ENCODE measurements at places on chromosomes 13 and 19.
A peak's percentile ranks its signal among the peaks of the same experiment; 100 is the strongest.

- no peak for DNase-seq
Measured at GRCh38 chr13:33250609-33251008, 34.9 kb downstream of the STARD13 start.

DNA sequence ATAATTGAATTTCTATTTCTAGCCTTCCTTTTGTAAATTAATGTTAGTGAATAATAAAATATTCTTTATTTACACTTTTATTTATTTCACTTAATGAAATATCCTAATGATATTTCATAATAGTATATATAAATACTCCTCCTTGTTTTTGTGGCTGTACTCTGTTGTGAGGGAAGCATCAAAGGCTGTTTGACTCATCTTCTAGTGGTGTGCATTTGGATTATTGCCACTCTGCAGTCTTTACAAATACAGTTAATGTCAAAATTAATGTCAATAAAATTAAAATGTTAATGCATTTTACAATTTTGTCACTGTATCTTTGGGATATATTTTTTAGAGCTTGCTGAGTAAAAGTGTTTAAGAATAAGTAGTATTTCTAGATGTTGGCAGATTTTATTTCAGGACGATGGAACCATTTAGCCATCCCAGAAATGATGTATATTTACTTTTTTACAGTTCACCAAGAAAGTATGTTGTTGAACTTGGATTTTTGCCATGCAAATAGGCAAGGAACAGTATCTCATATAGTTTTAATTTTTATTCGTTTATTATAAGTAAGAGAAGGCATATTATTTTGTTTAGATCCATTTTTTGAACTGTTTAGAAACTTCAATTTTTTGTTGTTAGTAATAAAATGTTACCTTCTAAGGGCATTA, 281.2 kb upstream of the SLITRK6 start:
- no peak for DNase-seq

- no peak for DNase-seq
Measured at GRCh38 chr19:49117677-49118564, 1.0 kb downstream of the C19orf73 start.

DNA sequence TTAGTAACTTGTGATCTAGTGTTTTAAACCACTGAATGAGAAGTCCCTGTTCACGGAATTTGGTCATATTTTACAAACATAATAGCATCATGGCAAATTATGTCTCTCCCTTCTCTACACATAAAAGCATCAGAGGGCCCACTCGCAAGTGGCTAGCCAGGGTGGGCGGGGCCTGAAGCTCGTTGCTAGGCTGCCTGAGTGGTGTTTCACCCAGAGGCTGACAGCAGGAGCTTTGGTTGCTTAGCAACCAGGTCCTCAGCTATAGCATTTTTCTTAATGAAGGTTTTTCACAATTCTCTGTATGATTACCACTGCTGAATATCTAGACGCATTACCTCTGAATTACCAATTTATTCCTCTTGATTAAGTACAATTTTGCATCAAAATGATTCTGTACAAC, 126.5 kb downstream of the NALCN start:
- peak; percentile 84 for DNase-seq

GRCh38 chr13:22964245-22964966, 216.4 kb upstream of the SGCG start:
- no peak for DNase-seq

DNA sequence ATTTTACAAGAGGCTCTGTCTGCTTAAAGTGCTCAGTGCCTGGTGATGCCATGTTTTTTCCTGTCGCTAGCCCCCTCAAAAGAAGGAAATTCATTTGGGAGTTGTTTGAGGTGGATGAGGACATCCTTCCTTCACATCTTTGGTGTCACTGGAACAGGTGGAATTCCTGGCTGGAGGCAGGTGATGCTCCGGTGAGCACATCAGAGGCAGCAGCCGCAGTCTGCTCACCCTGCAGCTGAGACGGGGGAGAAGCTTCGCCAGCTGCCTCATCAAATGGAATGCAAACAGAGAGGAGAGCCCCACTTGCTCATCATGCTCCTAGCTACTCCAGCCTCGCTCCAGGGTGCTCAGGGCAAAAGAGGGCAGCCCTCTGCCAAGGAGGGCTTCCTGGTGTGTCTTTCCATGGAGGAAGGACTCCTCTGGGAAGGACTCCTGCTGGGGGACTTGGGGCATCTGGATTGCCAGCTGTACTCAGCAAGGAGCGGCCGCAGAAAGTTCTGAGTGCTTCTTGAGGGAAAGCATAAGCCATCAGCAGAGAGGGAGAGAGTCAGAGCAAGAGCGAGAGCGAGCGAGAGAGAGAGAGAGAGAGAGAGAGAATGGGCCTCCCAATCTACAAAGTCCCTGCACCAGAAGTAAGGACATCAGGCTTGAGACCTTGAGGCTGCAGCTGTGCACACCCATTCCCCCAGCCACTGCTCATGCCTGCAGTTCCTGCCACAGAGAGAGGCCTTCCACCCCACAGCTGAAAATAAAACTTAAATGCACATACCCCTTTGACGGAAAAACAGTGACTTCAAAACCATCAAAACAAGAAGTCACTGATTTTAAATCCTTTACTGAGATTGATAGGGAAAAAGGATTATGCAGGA, 74.3 kb upstream of the UBL3 start:
- DNase-seq: peak; percentile 24

GRCh38 chr13:75329097-75329496, 152.9 kb downstream of the TBC1D4 start:
- no peak for DNase-seq

GRCh38 chr13:25761041-25761440, 290.8 kb downstream of the SHISA2 start:
- DNase-seq: no peak

- DNase-seq: no peak
Measured at GRCh38 chr19:42017040-42017439, 23.0 kb upstream of the ATP1A3 start.

- no peak for DNase-seq
Measured at GRCh38 chr19:46225558-46226004, 4.0 kb upstream of the IGFL1 start.

DNA sequence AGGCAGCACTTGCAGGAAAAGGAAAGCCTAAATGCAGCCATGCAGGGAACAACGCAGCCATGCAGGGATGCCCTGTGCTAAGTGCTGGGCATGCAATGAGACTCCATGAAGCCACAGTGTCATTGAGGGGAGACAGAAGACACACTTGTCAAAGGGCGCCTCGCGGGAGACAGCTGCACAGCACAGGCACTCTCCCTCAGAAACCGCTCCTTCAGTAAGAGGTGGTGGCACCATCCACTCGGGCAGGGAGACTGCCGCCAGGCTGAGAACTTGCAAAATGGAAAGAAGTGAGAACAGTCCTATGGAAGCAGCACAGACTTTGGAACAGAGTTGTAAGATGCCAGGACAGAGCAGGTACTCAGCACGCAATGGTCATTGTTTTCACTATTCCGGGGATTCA, 51.1 kb downstream of the GGACT start:
- no peak for DNase-seq

- no peak for DNase-seq
Measured at GRCh38 chr19:6873708-6874431, 13.5 kb upstream of the ADGRE1 start.

GRCh38 chr13:108850691-108851090, 221.3 kb downstream of the MYO16 start:
- DNase-seq: no peak

DNA sequence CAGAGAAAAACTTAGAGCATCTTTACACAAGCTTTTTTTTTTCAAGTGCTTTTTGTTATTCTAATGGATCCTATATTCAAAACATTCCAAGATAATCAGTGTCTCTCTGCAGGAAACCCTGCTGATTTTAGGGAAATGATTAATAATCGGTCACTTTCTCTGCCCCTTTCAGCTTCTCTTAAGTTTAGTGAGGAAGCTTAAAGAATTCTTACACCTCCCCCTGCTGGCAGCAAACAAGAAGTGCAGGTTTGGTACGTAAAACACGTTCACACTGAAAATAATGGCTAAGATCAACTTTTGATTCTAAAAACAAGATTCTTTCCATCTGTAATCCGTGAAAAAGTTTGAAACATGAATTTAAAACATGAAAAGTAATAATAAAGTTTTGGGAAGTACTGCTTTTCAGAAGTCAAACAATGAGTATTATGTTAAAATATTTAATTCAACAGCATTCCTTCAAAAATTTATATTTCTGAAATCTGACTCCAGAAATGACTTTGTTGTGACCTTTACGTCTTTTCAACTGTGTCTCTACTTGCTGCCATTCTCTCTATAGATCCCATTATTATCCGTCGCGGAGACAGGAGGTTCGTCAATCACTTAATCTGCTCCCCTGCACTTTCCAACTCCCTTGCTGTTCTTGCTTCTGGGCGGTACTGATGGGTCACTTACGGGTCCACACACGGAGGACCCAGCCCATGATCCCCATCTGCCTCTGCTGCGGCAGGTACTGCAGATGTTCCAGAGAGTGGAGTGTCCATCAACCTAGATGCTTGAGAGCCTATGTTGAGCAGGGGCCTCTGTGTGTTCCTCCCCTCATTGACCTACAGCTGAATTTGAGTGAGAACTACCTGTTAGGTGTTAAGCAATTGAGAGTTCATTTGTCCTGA, 203.1 kb upstream of the EDNRB start:
- DNase-seq: peak; percentile 65

DNA sequence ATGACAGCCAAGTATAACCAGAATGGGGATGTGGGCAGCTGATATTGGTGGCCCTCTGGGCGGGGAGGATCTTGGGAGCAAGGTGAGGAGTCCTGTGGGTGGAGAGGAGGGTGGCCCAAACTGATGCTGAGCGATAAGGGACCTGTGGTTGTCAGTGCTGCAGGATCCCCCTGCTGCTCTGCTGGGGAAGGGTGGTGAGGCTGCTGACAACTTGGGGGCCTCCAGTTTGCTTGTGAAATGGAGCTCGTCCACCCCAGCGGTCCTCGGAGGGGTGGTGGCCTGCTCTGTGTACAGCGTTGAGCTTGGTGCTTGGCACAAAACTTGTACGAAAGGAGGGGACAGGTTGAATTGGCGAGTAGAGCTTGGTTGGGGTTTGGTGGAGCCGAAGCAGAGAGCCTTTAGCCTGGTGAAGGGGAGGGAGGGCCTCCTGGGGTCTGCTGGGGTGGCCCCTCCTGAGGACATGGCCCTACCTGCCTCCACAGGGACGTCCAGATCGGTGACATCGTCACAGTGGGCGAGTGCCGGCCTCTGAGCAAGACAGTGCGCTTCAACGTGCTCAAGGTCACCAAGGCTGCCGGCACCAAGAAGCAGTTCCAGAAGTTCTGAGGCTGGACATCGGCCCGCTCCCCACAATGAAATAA, 2.9 kb downstream of the RPS11 start:
- no peak for DNase-seq

- DNase-seq: peak; percentile 56
Measured at GRCh38 chr13:108561149-108561548, 68.3 kb upstream of the MYO16 start.

DNA sequence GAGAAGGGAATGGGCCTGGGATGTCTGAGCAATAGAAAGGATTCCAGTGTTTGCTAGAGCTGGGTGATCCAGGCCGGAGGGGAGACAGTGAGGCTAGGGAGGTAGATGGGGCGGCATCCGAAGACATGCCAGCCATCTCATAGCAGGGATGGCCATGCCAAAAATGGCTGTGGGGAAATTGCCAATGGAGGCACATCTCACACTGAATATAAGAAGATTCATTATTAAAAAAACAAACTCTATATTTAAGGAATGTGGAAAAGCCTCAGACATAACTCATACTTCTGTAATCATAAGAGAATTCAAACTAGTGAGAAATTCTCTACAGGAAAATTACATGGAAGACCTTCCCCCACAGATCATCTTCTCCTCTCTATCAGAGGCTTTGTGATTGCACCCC, 289.2 kb downstream of the FGF9 start:
- no peak for DNase-seq

GRCh38 chr13:88622362-88622973, 951.3 kb downstream of the SLITRK5 start:
- no peak for DNase-seq

GRCh38 chr19:1923319-1923718, 17.7 kb upstream of the CSNK1G2 start:
- DNase-seq: no peak

DNA sequence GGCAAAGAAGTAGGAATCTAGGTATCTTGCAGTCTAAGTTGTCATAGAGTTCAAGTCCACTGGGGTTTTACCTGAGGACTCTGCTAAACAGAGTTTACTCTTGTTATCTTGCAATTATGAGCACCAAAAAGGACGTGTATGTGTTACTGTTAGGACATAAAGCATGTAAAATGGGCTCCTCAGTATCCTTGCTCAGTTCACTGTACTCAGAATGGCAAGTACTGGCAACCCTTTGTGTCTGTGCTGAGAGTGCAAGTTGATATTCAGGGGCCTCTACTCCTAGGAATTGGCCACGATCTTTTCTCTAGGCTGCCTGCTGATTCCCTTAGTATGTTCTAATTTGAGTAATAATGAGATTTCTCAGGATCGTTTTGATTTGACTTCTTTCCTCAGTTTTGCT, 13.3 kb downstream of the TDRD3 start:
- DNase-seq: no peak

- no peak for DNase-seq
Measured at GRCh38 chr13:107808389-107808788, 406.9 kb downstream of the LIG4 start.

DNA sequence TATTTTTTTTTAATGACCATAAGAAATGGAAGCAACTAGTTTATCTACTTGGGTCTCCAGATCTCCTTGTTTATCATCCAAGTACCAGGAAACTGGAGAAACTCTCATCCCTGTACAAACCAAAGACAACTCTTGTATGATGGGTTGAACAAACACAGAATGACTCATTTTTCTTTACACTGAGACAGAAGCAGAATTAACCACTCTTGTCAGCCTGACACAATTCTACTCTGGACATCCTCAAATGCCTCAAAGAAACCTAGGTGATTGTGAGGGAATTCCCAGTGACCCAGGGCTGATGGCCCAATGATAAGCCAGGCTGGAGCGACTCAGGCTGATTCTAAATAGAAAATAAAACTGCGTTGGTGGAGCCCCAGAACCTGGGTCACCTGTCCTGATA, 151.5 kb downstream of the ZNF737 start:
- no peak for DNase-seq

DNA sequence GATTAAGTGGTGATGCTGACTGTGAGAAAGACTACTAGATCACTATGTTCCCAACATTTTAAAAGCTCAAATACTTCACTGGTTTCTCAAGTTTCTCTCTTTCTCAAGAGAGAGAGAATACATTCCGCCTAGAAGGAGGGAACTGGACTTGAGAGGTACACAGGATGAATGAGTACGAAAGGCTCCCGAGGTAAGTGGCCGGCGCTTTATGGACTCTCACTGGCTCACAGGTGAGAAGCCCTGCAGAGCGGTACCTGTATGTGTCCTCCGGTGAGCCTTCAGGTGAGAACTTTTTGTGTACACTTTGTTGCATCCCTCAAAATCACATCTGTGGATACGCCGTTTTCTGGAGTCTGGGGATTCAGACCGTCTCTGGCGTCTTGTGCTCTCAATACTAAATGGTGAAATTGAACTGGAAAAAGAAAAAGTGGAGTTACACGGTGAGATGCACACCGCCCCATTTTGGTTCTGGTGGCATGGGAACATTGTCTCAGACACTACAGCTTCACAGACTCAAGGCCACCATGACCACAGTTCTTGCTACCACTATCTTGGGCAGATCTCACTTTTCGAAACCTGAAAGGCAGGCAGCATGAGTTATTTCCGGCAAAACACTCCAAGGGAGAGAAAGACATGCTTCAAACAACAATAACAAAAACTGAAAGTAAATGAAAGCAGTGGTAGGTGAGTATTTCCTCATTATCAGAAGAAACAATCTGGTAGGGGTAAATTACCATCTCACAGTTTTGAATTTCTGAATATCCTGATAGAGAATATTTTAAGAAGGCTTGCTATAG, 418.9 kb downstream of the KLF12 start:
- DNase-seq: no peak

GRCh38 chr19:30316560-30317106, 55.6 kb upstream of the ZNF536 start:
- DNase-seq: no peak

GRCh38 chr13:44575035-44575434, 1.1 kb downstream of the TSC22D1 start:
- no peak for DNase-seq
